ENCODE measurements at places on chromosomes 7 and 10.
A peak's percentile ranks its signal among the peaks of the same experiment; 100 is the strongest.

DNA sequence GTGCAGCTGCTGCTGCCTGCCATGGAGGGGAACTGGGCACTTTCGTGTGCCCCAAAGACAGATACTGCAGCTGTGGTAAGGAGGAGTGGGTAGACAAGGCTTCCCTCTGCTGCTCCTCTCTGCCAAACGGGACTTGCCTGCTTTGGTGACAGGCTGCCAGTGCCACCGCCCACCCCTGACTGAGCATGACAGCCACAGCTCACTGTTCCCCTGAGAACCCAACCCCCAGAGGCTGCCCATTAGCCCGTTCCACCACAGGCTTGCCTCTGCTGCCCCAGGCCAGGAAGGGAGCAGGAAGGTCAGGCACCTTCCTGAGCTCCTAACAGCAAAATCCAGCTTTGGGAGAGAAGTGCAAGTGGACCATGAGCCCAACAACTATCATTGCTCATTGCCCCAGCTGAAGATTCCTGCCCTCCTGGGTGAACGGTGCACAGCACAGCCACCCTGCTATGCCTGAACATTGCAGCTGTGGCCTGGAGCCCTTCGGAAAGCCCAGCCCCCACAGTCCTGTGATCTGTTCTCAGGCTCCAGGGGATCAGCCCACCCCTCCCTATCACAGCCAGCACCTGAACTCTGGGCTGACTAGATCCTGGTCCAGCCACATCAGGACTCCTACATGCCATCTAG lies 58.7 kb upstream of the ANTXRL start:
- DNase-seq, result no peak

- no peak for DNase-seq
These were observed 317.8 kb downstream of the SH2D4B start for GRCh38 chr10:80855348-80855971.

GRCh38 chr7:111903797-111904196 lies 302.4 kb downstream of the DOCK4 start:
- peak; percentile 50 for DNase-seq

DNA sequence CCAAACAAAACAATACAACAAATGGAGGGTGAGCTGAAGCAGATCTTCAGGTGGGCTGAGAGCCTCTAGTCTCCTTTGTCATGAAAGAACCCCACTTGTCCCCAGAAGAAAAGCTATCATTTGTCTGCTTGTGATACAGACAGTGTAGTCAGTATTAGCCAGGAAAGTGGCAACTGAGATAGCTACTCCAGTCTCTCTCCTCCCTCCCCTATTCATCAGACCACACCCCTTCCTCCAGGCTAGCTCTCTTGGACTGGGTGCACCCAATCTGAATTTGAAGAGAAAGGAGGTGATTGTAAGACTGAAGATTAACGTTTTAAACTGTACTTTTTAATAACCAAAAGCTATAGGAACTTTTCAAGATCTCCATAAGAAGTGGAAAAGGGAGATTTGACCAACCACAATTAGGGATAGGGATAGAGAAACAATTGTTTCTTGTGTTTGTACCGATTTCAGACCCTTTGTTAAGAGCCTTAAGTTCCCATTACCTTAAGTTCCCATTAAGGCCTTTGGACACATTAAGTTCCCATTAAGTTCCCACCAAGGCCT lies 14.1 kb downstream of the BMPR1A start:
- DNase-seq, result no peak

- DNase-seq, result no peak
These were observed 1091.2 kb downstream of the KCNMA1 start for GRCh38 chr10:76546411-76546810.

DNA sequence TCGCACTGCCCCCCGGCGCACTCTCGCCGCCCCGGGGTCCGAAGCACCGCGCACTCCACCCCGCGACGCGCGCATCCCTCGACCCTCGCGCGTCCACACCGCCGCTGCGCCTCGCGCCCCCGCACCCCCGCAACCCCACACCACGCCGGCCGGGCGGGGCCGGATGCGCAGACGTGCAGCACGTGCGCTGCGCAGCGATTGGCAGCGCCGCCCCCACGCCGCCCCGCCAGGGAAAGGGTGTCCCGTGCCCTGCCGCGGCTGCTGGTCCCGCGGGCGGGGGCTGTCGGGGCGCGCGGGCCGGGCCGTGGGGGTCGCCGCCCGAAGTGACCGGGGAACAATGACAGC lies 53.7 kb upstream of the KDM7A start:
- no peak for DNase-seq

DNA sequence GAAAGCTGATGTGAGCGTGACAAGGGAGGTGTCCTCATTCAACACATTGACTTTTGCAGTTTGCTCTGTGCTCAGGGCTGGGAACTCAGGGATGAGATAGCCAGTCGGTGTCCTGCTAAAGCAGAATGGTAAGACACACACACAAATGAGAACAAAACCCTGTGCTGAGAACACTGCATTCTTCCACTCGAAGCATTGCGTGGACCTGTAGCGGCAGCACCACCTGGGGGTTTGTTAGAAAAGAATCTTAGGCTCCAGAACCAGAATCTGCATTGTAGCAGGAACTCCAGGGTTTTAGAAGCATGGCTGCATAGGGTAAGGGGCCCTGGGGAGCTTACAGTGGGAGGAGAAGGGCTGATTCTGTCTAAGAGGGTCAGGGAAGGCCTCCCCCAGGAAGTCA lies 21.5 kb upstream of the OGDHL start:
- DNase-seq, result no peak

DNA sequence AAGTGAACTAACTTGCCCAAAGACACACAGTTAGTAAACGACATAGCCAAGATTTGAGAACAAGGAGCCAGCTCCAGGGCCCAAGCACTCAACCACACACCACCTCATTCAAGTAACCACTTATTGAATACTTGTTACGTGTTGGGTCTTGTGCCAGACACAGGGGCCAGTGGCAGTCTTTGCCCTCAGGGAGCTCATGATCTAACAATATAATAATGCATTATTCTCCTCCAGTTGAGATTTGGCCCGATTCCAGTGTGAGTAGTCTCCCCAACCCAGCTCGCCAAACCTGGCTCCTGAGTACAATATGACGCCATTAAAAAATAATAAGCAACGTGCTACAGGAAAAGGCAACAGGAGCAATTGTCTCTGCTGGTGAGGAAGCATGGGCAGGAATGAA lies 14.4 kb upstream of the STK17A start:
- DNase-seq, result no peak

DNA sequence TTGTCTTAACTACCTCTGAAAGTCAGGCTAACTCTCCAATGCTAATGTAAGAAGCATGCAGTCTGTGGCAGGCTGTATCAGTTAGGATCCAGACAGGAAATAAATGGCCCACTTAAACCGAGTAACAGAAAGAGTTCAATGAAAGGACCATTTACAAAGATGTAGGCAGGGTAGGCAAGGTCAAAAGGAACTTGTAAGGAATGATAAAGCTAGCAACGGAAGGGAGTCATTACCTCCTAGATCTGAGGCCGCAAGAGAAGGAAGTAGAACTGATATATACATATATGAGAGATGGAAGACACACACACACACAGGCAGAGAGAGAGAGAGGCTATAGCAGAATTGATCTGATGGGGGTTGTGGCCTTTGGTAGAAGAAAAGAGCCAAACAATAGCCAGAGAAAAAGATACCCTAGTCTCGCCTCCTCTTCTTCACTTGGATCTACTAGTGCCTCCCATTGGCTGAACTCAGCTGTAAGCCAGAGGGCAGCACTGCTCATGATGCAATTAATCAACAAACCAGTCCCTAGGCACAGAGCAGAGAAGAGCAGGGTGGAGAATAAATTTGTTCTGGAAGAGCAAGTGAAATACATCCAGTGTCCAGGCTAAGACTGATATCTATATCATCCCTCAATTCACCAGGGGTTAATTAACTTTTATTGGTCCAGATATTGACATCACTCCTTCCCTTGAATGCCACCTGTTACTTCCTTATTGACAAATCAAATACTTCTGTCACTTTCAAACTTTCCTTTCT lies 91.2 kb downstream of the LSMEM1 start:
- DNase-seq, result no peak

GRCh38 chr7:123625254-123625653 lies 23.6 kb downstream of the ASB15 start:
- DNase-seq, result no peak

- DNase-seq, result peak; percentile 51
These were observed 1.5 kb downstream of the ACTR3B start for GRCh38 chr7:152760854-152761748.

- no peak for DNase-seq
These were observed 944 bp downstream of the STEAP1B start for GRCh38 chr7:22499044-22499443.

GRCh38 chr7:157347217-157347904 lies 10.6 kb downstream of the DNAJB6 start:
- DNase-seq, result no peak

DNA sequence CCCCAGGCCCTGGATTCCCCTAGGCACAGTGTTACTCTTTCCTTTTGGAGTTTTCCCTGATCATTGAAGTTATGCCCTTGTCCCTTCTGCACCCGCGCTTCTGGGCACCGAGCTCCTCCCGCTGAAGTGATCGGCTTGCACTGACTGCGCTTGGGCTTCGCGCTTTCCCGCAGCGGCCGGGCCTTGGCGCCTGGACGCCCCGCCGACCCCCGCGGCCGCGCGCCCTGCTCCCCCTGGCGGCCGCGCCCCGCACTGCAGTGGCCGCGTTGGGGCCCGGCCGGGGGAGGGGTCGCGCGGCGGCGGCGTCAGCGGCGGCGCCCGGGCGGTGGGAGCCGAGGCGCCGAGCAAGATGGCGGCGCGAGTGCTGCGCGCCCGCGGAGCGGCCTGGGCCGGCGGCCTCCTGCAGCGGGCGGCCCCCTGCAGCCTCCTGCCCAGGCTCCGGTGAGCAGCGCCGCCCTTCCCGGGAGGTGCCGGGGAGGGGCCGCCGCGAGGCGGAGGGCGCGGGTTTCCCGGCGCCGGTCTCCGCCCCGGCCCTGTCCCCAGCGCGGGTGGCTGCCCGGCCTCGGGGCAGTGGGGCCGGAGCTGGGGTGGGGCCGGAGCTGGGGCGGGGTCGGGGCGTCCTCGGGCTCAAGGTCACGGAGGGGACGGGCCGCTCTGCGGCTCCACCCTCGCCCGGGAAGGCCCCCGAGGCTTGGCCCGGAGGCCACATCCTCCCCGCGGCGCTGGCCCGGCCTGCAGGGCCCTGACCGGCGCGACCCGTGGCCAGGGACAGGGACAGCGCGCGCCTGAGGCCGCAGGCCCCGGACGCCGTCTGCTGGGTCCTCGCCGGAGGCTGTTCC lies at the start of gene NIPSNAP2:
Gene NIPSNAP2 (plus strand): TSS at position 325 of the 839 bp plus-strand sequence. CDS start 25 bp downstream, at position 350.
- DNase-seq, result peak; percentile 85

DNA sequence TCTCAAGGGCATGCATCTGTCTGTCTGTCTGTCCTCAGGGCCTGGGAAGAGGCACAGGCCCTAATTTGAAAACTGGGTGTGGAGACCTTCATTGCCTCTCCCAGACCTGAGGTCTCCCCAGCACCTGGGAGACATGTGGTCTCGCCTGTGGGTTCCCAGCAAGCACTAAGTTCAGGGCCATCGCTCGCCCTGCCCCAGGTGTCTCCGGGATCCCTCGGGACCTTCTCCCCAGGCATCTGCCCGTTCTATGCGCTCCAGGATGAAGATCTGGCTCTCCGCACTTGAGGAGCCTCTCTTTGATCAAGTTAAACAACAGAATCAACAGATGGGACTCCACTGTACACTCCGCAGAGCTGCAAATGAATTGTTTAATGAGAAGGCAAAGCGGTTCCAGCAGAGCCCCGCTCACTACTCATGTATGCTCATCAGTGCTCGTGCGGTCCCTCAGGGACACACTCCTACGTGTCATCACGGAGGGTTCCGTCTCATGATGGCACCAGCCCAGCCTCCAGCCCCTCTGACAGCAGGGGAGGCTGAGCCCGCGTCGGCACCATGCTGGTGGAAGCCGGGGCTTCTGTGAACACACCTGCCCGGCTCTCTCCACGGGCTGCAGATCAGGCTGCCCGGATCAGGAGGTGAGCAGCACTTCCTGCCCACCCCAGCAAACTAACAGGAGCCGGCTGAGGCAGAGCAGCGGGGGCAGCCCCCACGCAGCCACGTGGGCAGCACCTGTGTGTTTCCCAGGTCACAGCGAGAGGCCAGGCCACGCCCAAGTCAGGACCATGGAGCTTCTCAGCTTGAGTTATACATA lies 132.8 kb downstream of the TCERG1L start:
- DNase-seq, result no peak

DNA sequence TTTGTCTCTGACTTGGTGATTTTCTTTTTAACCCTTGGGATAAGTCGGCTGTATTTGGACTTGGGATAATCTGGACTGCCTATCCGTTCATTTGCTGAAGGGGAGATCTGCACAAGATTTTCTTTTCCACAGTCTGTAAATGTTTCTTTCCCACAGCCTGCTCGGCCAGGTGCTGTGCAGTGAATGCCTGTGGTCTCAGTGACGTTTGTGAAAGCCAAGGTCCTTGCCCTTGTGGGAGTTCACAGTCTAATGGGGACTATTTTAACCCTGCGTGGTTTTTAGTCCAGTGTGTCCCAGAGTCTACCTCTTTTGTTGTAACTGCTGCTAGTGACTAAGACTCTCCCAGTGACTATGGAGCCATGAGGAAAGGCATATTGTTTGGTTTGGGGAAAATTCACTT lies 8.9 kb downstream of the PNLIP start:
- no peak for DNase-seq

GRCh38 chr7:8418629-8419245 lies 14.7 kb upstream of the NXPH1 start:
- DNase-seq, result peak; percentile 83

- DNase-seq, result no peak
These were observed 145.7 kb upstream of the FERD3L start for GRCh38 chr7:19290968-19291367.

DNA sequence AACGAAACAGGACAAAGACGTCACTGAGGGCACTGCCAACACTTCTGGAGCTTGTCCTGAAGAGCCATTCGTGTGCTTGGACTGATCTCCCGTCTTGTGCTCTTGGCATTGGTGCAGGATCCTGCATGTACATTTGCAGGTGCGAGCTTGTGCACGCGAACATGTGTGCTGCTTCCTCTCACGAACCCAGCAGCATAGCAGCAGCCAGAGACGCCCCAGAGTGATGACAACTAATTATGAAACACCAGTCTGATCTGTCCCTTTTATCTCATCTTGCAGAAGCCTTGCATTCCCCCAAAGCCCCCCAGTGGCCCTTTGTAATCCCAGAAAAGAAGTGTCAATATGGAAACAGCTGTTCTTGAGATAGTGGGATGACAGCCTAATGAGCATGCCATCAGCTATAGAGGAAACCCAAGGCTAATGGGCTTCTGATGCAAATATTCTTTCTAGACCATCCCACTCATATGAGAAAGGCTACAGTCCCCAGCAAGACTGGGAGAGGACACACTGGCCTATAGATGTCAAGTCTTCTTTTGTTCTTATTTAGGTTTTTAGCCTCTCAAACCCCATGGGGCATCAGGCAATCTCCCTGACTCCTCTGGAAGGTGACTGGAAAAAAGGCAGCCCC lies 310.6 kb downstream of the FRMD4A start:
- DNase-seq, result no peak

All from LoVo (cell line).